ENCODE measurements at places on chromosomes 16 and 17. TPM values are rescaled to one million over a fixed set of nuclear protein-coding genes. Genes with fewer than 3 reads are reported as not detected.

DNA sequence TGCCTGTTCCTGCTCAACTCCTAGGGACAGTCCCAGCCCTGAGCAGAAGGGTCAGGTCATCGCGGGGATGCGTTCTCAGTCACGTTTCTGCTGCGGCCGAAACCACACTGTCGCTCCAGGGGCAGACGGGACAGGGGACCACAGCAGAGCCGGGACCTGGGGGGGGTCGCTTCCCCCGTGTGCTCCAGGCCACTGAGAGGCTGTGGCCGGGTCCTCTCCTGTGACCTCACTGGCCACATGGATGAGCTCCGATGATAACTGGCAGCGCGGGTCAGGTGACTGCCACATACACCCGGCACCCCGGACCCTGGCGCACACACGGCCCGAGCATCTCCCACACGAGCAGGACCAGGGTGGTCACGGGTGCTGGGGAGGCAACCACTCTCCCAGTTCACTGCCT is 12.8 kb downstream of the GNPTG start:
- DNase-seq: no peak

DNA sequence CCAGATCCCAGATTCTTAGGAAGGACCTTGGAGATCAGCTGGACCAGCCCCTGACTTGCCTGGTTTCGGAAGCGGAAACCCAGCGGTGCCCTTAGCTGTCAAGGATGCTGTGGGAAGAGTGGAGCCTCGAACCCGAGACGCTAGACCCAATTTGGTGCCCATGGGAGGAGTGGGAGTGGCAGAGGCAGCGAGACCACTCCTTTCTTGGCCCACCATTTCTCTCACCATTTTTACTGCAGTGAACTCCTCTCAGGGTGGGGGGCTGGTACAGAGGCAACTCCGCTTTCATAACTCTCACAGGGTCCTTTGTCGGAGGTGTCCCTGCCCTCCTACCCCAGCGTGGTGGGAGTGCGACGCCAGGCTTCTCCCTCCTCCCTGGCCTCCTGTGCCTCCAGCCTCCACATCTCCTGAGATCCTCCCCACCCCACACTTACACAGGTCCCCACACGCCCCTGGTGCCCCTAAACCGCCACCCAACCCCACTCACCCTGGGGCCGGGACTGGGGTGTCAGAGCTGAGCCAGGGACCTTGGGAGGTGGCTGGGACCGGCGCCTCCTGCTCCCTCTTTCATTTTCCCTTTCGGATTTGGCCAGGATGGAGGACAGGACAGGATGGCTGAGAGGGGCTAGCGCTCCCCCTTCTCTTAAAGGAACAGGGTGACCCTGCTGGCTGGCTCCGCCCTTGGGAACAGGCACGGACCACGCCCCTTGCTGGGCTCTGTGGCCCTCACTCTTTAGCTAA is at the start of gene GJD3:
Gene GJD3, minus strand, starts transcription at position 617 of the 741 bp plus-strand sequence. CDS start 922 bp downstream, outside the sequence.
- DNase-seq: no peak

GRCh38 chr17:74342224-74342623 is 16.2 kb downstream of the KIF19 start:
- no peak for DNase-seq

GRCh38 chr16:51180719-51181502 is 29.8 kb upstream of the SALL1 start:
- DNase-seq: no peak

- DNase-seq: no peak
Measured at GRCh38 chr16:59058250-59058649, 324.1 kb upstream of the GOT2 start.

- no peak for DNase-seq
Measured at GRCh38 chr17:41537990-41538389, 9.9 kb upstream of the KRT19 start.

DNA sequence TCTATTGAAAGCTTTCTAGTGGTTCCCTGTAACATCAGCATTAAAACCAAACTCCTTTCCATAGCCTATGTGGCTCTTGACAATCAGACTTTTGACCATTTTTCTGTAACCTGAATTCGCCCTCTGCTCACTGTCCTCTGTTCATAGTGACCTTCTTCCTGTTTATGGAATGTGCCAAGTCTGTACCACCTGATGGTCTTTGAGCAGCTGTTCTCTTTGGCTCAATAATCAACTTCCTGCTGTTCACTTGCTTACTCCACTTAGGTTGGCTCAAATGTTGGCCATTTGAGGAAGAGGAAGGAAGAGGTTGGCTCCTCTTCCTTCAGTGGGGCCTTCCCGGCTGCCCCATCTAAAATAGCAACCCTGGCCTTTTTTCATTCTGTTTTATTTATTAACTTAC is 251.5 kb downstream of the CA10 start:
- no peak for DNase-seq

DNA sequence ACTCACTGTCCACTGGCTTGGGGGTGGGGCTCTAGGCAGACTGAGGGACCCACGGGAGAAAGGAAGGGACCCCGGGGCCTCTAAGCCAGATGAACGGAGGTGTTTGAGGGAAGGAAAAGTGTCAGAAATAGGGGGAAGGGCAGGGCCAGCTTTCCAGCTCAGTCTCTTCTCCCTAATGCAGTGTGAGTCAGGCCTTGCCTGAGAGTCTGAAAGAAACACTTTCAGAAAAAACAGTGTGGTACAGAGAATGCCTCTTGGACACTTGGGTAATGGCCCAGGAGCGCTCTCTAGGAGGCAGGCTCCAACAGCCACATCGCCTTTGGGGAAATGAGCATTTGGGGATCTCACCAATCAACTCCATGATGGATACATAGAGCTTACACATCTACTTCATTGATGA is 46.9 kb downstream of the NDEL1 start:
- no peak for DNase-seq

- DNase-seq: peak; percentile 42
Measured at GRCh38 chr16:87956365-87957231, 5.4 kb downstream of the BANP start.

The GLP2R gene
- total RNA-seq: 5.5 TPM

The FAM20A gene
- 6.1 TPM for total RNA-seq

The IL32 gene
- total RNA-seq: 18.1 TPM

The SPN gene
- 0.85 TPM for total RNA-seq

The KRT9 gene
- not detected for total RNA-seq

The CAVIN1 gene
- 296 TPM for total RNA-seq

The TBC1D3H gene
- total RNA-seq: not detected

The CTRB1 gene
- total RNA-seq: not detected

The PHKG2 gene
- total RNA-seq: 9.1 TPM
